ENCODE measurements at places on chromosomes 2 and 18. TPM values are rescaled to one million over a fixed set of nuclear protein-coding genes. Genes with fewer than 3 reads are reported as not detected.

DNA sequence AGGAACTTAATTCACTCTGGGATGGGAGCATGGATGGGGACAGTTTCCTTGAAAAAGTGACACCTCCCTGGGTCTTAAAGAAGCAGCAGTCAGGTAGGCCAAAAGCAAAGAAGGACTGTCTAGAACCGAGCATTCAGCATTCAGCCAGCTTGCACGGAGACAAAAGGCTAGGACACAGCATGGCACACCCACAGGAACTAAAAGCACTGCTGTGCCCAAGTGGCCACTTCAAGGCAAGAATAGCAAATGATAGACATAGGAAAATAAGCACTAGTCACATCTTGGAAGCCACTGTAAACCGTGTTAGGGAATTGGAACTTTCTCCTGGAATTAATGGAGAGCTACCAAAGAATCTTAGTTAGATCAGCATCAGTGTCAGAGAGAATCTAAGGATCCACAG, 47.0 kb downstream of the LRP2 start:
- no peaks in the 10 kb centered on the region for H3K27me3 ChIP-seq
- H3K36me3 ChIP-seq = no peaks in the 10 kb centered on the region
- H3K27ac ChIP-seq = no peak overlapping the region
- H3K4me1 ChIP-seq = no peaks in the 10 kb centered on the region
- no peak for DNase-seq

- no peak overlapping the region for H3K27ac ChIP-seq
- DNase-seq = no peak
- peaks cover 58% of the 10 kb centered on the region for H3K27me3 ChIP-seq
- H3K4me3 ChIP-seq = no peak overlapping the region
Measured at GRCh38 chr2:688504-689076, 11.4 kb upstream of the TMEM18 start.

- no peaks in the 10 kb centered on the region for H3K36me3 ChIP-seq
- H3K4me3 ChIP-seq = no peak overlapping the region
- H3K4me1 ChIP-seq = no peaks in the 10 kb centered on the region
- DNase-seq = no peak
Measured at GRCh38 chr18:69755041-69755440, 192.6 kb downstream of the CD226 start.

GRCh38 chr2:37631698-37632097, 39.7 kb downstream of the CDC42EP3 start:
- H3K36me3 ChIP-seq = no peaks in the 10 kb centered on the region
- no peak overlapping the region for H3K27ac ChIP-seq
- H3K4me1 ChIP-seq = no peaks in the 10 kb centered on the region
- no peak overlapping the region for H3K4me3 ChIP-seq

DNA sequence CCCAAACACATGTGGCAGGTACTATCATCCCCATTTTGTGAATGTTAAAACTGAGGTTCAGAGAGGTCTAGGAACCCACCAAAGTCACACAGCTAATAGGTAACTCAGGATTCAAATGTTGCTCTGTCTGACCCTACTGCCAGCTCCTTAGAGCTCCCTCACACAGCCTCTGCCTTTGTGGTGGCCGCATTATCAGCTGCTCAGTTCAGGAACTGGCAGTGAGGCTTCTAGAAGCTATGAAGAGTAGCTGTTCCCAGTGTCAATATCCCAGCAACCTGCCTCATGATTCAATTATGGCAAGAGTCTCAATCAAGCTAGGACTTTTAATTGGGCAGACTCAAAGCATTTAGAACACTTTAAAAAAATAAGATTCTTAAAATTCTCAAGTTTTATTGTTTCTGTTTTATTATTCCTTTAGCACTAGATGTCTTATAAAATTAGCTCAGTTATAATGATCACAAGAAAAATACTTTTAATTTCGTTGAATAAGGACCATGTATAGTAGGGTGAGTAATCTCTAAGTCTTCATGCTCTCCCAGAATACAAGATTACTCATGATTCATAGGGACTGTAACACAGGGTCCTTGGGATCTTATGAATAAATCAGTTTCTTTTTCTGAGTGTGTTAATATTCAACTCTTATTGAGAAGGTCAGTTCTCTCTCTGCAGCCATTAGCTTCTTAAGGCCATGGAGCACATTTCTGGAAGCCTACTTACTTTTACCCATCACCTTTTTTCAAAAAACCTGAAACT, 342.7 kb downstream of the RND3 start:
- no peaks in the 10 kb centered on the region for H3K36me3 ChIP-seq
- no peaks in the 10 kb centered on the region for H3K27me3 ChIP-seq
- DNase-seq = no peak
- peaks cover 22% of the 10 kb centered on the region for H3K4me1 ChIP-seq

DNA sequence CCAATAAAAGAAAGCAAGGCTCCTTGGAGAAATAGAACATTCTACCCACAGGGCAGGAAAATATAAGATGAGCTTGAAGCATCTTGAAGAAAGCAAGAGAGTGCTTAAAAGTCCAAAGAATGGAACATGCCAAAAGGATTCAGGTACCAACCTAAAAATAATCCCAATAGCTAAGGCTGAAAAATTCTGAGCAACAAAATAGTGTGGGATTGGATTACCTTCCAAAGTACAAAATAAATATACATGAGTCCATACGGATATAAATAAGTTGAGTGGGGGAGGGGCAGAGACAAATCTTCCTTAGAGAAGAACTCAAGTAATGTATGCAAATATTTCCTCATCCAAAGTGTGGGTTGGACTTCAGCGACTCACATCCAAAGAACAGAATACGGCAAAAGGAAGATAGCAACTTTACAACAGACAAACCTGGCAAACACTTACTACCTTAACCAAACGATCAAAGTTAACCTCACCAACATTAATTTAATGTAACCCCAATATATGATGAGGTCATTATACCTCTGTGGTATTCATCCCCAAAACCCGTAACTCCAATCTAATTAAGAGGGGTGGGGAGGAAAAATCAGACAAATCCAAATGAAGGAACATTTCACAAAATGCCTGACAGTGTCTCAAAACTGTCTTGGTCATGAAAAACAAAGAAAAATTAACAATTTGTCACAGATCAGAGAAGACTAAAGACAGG, 26.9 kb downstream of the MEMO1 start:
- no peaks in the 10 kb centered on the region for H3K27me3 ChIP-seq
- no peak overlapping the region for H3K4me3 ChIP-seq

DNA sequence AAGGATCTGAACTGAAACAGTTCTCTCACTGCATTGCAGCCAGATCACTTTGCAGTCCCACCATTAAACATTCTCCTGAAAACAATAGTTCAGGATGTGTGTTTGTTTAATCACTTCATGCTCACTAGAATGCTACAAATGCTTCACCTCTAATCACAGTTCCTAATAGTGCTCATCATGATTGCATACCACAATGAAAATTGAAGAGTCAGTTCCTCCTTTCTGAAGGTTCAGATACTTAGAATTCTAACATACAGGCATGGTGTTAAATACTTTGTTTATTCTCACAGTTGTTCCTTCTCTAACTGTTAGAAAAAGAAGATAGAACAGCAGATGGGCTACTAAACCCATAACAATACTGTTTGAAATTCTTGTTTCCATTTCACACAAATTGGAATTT, 622.3 kb upstream of the ACVR2A start:
- DNase-seq = no peak
- no peaks in the 10 kb centered on the region for H3K36me3 ChIP-seq
- no peak overlapping the region for H3K27ac ChIP-seq
- H3K27me3 ChIP-seq = no peaks in the 10 kb centered on the region
- H3K4me3 ChIP-seq = no peak overlapping the region

DNA sequence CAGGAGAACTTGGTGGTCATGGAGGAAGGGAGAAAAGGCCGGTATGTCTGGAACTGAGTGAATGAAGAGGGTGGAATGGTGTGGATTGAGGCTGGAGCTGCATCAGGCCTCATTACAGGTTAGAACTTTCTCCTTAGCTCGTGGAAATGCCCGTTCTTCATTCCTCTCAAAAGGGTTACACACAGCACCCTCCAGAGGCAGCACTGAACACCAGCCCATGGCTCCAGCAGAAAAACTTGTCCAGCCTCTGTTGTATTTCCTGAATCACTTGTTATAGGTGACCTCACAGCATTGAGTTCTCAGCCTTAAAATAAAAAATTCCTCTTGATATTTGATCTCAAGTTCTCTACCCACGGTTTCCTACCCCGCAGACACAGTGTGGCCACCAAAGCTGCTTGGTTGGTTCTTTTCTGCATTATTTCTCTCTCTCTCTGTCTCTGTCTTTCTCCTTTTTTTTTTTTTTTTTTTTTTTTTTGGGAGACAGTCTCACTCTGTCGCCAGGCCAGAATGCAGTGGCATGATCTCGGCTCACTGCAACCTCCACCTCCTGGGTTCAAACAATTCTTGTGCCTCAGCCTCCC, 89.6 kb downstream of the ITGB1BP1 start:
- peak overlapping the region; percentile 50 for H3K27ac ChIP-seq
- peaks cover 55% of the 10 kb centered on the region for H3K4me1 ChIP-seq
- peaks cover 35% of the 10 kb centered on the region for H3K36me3 ChIP-seq
- H3K4me3 ChIP-seq = no peak overlapping the region

EPB41L3 gene
- total RNA-seq = not detected

ALK gene
- total RNA-seq = not detected

Measured in PC-9 (cell line).